CD4-positive, alpha-beta T cell treated with Interleukin-4 for 4 hours (primary cell): ENCODE measurements at places on chromosomes 5 and 9.
A peak's percentile ranks its signal among the peaks of the same experiment; 100 is the strongest.

GRCh38 chr9:129309906-129310305, 131.8 kb upstream of the IER5L start:
- DNase-seq, result no peak

DNA sequence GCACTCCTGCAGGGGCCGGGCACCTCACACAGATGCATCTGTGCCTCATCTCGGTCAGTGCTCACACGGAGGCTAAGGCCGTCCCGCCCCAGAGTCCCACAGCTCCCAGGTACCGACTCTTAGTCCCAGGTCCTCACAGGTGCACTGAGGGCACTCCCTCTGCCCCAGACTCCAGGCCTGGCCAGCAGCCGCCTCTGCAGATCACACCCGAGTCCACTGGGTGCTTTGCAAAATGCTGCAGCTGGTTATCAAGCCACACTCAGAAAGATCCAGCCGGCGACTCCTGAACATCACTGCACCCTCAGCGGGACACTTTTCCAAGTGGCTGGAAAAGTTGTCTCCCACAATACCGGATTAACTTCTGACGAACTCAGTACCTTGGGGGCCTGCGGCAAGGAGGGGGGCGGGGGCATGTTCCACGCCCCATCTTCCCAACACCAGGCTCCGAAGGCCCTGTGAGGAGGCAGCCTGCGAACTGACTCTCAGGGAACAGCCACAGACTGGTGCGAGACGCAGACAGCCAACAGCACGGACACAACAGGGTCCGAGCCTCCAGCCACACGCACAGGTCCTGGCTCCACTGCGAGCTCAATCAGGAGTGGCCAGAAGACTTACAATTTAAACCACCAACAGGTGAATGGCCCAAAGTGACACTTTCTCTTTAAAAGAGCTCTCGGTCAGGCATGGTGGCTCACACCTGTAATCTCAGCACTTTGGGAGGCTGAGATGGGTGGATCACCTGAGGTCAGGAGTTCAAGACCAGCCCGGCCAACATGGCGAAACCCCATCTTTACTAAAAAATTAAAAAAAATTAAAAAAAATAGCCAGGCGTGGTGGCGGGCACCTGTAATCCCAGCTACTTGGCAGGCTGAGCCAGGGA, 4.0 kb downstream of the BRD3 start:
- no peak for DNase-seq

GRCh38 chr5:147479444-147479843, 30.4 kb downstream of the DPYSL3 start:
- no peak for DNase-seq

DNA sequence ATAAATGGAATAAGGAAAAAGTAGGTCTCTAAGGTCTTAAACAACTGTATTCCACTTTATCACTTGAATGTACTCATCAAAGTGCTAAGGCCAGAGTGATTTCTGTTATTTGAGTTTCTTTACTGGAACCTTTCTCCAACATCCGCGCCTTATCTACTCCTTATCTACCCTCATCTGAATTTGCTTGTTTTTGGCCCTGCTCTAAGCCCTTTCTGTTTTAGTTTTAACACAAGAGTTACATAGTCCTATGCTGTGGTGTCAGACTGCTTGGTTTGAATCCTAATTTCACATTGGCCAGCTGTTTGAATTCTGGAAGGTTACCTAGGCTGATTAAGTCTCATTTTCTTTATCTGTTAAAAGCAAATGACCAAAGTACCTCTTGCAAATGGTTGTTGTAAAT, 128.3 kb downstream of the PCSK5 start:
- DNase-seq, result no peak

DNA sequence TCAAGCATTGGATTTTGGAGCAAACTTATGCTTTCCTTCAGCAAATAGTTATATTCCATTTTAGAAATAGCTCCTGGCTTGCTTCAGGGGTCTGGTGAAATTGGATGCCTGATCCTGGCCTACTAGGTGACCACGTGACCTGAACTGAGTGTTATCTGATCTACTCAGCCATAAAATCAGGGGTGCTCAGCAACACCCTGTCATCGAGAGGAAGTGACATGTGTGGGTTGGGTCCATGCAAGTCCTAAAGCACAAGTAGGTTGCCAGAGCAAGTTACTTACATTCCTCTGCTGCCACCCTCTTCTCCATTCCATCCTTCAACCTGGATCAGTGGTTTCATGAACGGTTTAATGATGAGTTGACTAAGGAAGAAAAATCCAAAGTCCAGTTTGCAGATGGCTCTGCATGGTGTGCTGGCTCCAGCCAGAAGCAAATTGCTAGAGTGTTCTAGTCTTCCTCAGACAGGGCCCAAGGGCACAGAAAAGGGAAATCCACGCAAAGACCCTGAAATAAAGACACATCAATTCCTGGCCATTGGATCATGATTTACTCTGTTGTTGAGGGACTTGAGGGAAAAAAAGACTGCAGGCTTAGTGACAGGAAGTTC, 2.8 kb upstream of the FAM193B start:
- DNase-seq, result peak; percentile 35

- no peak for DNase-seq
Observed at GRCh38 chr9:21833090-21833801, 30.8 kb downstream of the MTAP start.

GRCh38 chr9:6907772-6908381, 150.1 kb downstream of the KDM4C start:
- DNase-seq, result no peak

DNA sequence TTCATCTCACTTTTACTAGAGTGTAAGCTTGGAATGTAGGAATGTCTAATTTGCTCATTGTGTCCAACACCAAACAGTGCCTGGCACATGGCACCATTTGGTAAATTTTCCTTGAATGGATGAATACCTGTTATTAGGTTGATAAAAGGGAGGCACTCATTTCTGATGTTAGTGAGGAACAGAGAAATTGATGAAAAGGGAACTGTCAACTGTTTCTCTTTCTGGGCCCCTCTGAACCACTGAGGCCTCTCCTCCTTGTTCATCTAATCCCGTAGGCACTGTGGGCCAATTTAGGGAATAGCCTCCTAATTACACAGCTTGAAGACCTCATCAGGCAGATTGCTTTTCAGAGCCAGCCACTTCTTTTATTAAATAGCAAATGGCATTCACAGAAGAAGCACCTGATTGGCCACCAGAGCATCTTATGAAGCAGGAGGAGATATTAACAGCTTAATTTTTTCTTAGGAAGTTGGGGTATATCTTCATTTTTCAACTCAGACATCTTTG, 22.6 kb downstream of the MRRF start:
- DNase-seq, result no peak

DNA sequence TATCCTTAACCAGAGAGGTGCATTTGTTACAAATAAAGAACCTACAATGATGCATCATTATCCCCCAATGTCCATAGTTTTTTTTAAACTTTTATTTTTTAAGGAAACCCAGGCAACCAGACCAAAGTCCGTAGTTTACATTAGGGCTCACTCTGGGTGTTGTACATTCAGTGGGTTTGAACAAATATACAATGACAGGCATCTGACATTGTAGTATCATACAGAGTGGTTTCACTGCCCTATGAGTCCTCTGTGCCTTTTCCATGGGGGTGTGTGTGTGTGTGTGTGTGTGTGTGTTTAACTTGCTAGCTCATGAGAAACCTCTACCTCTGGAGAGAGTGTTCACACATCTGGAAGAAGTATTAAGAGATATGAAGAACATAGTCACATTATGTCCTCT, 141.5 kb downstream of the KDM4C start:
- DNase-seq, result no peak

DNA sequence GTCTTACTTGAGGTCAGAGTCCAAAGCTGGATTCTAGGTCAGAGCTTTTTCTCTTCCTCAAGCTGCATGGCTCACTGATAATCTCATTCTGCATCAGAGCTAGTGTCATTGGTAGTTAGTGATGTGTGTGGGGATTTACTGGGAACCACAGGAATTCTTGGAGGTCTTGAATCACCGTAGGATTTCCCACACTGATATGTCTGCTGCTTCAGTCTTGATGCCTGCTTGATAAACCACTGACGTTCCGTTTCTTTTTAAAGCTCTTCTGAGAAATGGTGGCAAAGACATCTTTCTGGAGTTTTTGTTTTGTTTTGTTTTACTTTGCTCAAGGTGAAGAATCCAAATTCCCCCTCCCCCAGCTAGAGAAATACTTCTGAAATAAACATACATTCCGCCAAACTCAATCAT, 1.2 kb upstream of the GARIN3 start:
- peak; percentile 54 for DNase-seq

DNA sequence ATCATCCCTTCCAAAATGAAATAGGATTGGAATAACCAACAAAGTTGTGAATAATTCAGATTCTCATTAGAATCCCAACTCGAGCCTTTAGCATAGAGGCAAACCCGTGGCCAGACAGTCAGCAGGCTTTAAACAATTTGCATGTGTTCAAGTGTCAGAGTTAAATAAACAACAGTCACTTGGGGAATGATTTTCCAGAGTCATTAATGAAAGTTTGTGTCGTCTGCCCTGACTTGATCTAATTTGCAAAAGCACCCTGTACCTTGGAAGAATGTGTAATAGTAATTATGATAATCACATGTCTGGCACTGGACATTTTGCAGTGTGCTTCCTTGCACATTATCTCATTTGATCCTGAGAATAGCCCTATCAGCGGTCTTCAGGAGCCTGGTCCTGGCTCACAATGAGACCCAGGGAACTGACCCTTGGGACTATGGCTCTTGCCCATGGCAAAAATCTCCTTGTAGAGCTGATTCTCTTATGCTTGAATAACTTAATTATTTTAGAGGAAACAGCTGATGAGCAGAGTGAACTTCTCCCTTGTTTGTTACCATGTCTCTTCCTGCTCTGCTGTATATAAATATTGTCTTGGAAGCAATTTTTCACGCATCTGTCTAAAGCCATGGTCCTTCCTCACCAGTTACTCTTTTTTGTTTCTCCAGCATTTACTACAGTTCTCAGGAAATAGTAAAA, 272.7 kb downstream of the NR3C1 start:
- DNase-seq, result no peak

GRCh38 chr5:35308421-35308820, 78.1 kb upstream of the PRLR start:
- DNase-seq, result no peak

DNA sequence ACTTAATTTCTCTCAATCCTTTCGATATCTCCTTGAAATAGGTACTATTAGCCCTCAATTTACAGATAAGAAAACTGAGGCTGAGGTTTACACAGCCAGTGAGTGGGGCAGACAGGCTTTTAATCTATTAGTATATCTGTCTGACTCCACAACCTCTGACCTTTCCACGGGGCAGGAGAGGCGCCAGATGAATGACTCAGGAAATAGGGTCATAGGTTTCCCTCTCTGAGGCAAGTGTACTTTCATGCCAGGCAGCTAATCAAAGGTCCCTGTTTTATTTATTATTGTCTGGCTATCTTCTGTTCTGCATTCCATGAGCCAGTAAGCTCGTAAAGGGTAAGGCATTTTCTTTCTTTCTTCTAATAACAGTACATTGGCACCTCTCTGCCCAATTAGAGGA, 79.6 kb upstream of the KLF4 start:
- DNase-seq, result no peak

DNA sequence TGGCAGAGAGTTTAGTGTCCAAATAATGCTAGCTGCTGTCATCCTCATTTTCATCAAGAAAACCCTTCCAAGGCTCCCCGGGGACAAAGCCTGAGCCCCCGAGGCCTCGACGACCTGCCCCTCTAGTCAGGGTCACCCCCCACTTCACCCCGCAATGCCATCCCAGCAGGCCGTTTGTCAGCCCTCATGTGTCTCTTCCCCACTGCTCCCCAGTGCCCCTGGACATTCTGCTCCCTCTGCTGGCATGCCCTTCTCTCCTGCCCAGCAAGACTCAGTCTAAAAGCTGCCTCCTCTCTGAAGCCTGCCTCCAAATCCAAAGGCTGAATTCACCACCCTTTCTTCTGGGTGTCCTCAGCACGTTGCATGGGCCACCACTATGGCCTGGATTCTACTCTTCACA, 59.3 kb downstream of the PAX5 start:
- no peak for DNase-seq

DNA sequence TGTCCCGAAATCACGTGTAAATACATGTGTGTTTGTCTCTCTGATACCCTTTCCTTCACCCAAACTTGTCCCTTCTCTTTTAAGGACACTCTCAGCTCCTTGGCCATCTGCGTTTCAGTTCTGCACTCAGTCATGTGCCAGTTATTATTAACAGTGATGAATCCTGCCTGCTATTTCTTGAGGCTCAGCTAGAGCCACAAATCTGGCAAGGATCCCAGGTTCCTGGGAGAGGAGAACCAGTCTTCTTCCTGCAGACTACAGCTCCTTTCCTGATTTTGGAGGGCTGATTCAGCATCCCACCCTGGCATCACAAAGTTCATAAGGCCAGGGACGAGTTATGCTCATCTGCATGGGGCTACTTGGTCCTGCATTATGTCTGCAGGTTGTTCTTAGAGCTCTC, 5.6 kb downstream of the MAMDC2 start:
- no peak for DNase-seq

GRCh38 chr5:77991084-77991483, 214.9 kb upstream of the TBCA start:
- no peak for DNase-seq
